ENCODE measurements at places on chromosomes 3 and 15.

GRCh38 chr3:52299879-52300611 lies 12.4 kb downstream of the GLYCTK start:
- DNase-seq, result no peak

DNA sequence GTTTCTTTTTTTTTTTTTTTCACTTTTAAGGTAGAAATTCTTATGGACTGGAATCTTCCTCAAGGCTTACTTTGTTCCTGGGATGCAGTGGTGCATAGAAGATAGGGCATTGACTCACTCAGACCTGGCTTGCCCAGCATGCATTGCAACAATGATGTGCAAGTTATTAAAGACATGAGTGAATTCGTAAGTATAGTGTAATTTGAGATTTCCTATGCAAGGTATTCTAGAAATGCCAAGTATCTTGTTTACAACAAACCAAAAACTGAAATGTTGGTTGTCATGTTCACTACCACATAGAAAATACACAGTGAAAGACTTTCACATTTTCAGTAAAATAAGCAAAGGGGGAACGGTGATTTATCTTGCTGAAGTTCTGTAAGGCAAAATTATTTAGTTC lies 56.5 kb upstream of the FNDC3B start:
- DNase-seq, result no peak

DNA sequence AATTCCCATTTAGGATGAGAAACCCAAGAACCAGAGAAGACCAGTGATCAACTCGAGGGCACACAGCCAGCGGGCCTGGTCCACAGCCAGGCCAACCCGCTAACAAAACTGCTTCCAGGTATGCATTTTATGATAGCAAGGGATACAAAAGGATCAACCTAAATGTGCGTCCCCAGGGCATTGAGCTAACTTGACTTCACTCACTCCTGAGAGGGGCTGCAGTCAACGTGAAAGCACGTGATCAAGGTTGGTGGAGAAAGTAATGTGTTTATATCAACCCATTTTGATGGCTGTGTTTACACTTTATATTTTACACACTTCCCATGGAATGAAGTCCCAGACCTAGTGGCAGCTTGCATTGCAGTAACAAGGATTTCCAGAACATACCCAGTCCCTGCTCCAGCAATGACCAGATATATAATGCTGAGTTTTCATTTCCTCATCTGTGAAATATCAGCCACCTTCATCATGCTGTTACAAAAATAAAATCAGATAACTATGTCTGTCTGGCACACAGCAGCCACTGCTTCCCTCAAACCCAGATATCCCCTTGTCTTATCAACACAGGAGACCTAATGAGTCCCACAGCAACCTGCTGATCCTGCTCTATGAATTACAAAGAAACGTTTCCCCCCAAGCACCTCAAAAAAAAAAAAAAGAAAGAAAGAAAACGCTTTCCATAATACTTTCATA lies 2.0 kb downstream of the KLHL6 start:
- no peak for DNase-seq

DNA sequence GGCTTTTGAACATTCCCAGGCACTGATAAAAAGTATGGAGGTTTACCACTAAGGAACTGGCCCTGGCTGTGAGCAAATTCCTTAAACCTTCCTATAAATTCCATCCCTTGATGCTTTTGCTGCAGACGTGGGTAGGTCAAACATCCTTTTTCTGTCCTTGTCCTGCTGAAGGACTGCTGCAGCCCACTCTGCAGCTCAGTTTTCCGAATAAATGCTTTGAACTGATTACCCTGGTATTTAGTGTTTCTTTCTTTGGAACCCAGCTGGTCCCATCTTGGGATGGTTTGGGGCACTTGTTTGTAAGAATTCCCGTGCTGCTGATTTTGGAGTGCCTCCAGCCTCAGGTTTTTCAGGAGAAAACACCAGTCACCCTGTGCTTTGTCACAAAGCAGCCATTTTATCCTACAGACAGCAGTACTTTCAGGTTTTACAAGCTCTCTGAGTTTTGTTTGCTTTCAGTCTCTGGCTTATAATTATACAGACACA lies 815.9 kb downstream of the VGLL3 start:
- DNase-seq, result no peak

DNA sequence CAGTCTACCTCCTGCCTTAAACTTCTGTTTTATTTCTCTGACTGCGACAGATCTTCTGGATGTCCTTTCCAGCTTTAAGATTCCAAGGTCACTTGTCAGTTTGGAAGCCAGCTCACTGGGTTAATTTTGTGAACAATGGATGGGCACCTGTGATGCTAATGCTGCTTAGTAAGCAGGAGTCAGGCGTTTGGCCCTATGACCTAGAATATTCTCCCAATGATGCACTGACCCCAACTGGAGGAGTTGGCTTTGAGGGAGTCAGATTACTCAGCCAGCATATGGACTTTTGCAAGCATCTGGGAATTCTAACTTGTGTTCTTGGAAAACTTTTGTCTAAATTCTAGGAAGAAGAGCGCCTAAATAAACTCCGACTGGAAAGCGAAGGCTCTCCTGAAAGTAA lies 28.1 kb downstream of the HACD3 start:
- no peak for DNase-seq

DNA sequence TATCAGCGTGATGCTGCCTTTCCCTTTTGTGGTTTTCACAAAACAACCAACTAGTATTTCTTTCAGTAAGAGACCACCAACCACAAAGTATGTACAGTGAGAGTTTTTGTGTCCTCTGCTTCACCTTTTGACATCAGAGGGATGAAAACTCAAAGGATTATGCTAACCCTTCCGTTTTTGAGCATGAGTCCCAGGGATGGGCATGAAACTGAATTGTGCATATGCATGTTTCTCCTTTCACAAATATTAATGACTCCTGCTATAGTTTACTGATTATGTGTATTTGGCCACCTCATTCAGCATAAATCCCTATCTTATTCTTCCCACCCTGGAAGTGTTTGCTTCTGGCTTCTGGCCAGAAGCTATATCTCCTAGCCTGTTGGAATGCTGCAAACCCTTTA lies 59.2 kb downstream of the RSRC1 start:
- no peak for DNase-seq

DNA sequence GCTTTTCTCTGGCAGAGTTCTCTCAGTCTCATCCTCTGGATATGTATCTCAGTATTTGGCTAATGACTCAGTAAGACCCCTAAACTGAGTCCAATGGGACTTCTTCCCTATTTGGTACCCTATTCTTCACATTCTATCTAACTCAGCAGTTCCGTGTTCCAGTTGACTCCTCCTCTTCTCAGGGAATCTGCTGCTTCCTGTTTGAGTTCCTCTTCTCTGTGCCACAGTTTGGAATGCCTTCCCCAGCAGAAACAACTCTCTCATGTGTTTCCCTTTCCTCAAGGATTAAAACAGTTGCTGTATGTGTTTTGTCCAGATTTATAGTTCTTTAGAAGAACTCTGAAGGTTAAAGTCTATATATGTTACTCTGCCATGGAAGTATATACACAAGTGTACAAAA lies 344.0 kb upstream of the RARB start:
- DNase-seq, result no peak

GRCh38 chr3:171005648-171006047 lies 20.9 kb downstream of the SLC2A2 start:
- no peak for DNase-seq
